ENCODE measurements at places on chromosomes 7 and 10. TPM values are rescaled to one million over a fixed set of nuclear protein-coding genes. Genes with fewer than 3 reads are reported as not detected.

Gene SFRP5
- not detected for total RNA-seq

Gene CEP55
- total RNA-seq: 32.4 TPM

Gene HACD1
- 64.0 TPM for total RNA-seq

Gene TMEM72
- not detected for total RNA-seq

Gene ZPBP
- total RNA-seq: not detected

Gene ADAM22
- not detected for total RNA-seq

Gene PLAC9
- total RNA-seq: 19.6 TPM

DNA sequence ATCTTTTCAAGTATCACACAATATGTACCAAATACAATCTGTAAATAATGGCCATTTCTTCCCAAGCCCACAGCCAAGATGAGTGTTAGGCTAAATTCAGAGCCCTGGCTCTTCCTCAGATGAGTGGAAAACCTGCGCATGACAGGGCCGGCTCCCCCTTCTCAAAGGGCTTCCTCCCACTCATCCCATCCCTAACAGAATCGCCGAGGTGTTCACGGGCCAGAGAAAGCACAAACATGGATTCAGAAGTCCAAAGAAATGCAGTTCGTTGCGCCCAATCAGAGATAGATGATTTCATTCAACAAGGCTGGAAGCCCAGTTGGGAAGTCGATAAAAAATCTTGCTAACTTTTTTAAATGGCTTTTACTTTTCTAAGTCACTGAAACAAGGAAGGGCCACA lies 121.8 kb downstream of the UBE2H start:
- H3K27ac ChIP-seq: peak overlapping the region; percentile 83
- DNase-seq: no peak
- H3K4me3 ChIP-seq: no peak overlapping the region
- peaks cover 16% of the 10 kb centered on the region for H3K36me3 ChIP-seq

GRCh38 chr7:28776463-28777157 lies 181.5 kb downstream of the TRIL start:
- peaks cover 20% of the 10 kb centered on the region for H3K4me1 ChIP-seq
- DNase-seq: no peak
- H3K27me3 ChIP-seq: no peaks in the 10 kb centered on the region
- no peak overlapping the region for H3K4me3 ChIP-seq

DNA sequence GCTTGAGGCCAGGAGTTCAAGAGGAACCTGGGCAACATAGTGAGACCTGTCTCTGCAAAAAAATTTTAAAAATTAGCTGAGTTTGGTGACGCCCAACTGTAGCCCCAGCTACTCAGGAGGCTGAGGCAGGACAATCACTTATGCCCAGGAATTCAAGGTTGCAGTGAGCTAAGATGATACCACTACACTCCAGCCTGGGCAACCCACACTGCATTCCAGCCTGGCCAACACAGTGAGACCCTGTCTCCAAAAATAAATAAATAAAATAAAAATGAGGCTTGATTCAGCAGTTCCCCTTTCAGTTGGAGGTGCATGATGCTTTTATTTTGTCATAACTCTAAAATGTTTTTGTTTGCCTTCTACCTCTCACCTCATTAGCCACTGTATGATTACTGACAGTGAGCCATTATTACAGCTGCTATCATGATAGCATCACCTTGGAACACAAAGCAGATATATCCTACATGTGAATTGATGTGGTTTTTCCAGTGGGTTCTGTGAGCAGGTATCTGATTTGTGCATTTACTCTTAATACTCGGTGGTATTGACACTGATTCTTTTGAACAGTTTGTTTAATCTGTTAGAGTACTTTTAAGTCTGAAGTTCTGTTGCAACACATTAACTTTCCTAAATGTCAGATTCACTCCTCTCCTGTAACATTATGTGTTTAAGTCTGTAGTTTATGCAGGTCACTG lies 49.1 kb downstream of the ARID5B start:
- no peak overlapping the region for H3K4me3 ChIP-seq
- no peaks in the 10 kb centered on the region for H3K36me3 ChIP-seq
- no peaks in the 10 kb centered on the region for H3K27me3 ChIP-seq
- no peaks in the 10 kb centered on the region for H3K4me1 ChIP-seq

- peaks cover 55% of the 10 kb centered on the region for H3K4me1 ChIP-seq
- H3K27me3 ChIP-seq: no peaks in the 10 kb centered on the region
- DNase-seq: peak; percentile 56
- no peaks in the 10 kb centered on the region for H3K36me3 ChIP-seq
- peak overlapping the region; percentile 73 for H3K27ac ChIP-seq
- peak overlapping the region; percentile 45 for H3K4me3 ChIP-seq
Measured at GRCh38 chr7:149685455-149685854, 87.9 kb downstream of the ZNF467 start.

- peaks cover 1% of the 10 kb centered on the region for H3K4me1 ChIP-seq
- no peak overlapping the region for H3K4me3 ChIP-seq
- H3K36me3 ChIP-seq: peaks cover 51% of the 10 kb centered on the region
- no peak overlapping the region for H3K27ac ChIP-seq
- DNase-seq: no peak
Measured at GRCh38 chr7:23191022-23191421, 9.2 kb downstream of the NUP42 start.

GRCh38 chr10:47309408-47310089 lies 9.6 kb downstream of the GDF10 start:
- H3K36me3 ChIP-seq: no peaks in the 10 kb centered on the region
- peaks cover 15% of the 10 kb centered on the region for H3K27me3 ChIP-seq

DNA sequence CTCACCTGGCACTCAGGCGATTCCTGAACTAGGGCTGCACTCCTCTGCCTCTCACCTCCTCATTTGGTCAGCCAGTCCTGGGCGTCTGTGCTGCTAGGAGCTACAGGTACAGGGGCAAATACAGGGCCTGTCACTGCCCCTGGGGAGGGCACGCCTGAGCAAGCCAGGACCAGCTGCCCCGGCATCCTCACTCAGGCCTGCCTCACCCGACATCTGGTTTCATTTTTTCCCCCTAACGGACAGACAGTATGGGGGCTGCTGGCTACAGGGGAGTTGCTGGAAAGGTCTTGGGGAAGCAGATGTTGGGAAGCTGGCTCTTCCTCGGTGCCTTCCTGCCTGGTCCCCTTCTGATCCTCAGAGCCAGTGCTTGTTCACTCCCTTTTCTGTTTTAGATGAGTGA lies 77.3 kb upstream of the PPIF start:
- no peaks in the 10 kb centered on the region for H3K36me3 ChIP-seq
- no peaks in the 10 kb centered on the region for H3K27me3 ChIP-seq
- peaks cover 64% of the 10 kb centered on the region for H3K4me1 ChIP-seq
- DNase-seq: no peak
- no peak overlapping the region for H3K4me3 ChIP-seq

GRCh38 chr10:130215151-130215930 lies 79.2 kb downstream of the GLRX3 start:
- no peak overlapping the region for H3K27ac ChIP-seq
- no peak overlapping the region for H3K4me3 ChIP-seq
- H3K4me1 ChIP-seq: no peaks in the 10 kb centered on the region
- H3K27me3 ChIP-seq: no peaks in the 10 kb centered on the region

GRCh38 chr7:71780282-71780681 lies 631.9 kb downstream of the CALN1 start:
- DNase-seq: no peak

DNA sequence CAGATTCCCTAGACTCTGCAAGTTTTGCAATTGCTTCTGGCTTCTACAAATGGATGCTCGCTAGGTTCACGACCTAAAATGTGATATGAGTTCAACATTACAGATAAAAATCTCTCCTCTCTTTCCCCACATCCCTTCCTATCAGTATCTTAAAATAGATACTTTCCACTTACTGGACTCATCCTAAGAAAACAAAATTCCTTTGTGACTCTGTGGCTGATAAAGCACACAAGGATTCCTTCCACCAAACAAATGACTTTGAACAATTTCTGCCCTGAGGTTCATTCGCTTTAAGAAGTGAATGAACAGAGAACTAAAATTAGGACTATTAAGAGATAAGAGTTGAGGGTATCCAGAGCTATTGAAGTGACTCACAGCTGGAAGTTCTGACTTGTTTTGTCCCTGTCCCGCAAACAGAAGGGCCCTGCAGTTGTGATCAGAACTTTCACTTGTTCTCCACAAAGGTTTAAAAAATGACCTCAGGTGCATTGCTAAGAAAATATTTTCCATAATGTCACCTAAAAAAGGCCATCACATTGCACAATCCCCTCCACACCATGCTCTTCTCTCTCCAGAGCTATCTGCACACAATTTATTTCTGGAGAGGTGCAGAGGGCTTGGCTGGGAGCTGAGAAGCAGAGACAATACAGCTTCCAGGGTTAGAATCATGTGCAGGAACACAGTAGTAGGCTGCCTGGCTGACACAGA lies 96.1 kb downstream of the PIP4K2A start:
- H3K27ac ChIP-seq: no peak overlapping the region
- H3K27me3 ChIP-seq: no peaks in the 10 kb centered on the region
- H3K4me1 ChIP-seq: peaks cover 53% of the 10 kb centered on the region
- DNase-seq: peak; percentile 44

GRCh38 chr7:132328047-132328620 lies 248.1 kb downstream of the PLXNA4 start:
- no peaks in the 10 kb centered on the region for H3K4me1 ChIP-seq
- DNase-seq: no peak
- no peak overlapping the region for H3K4me3 ChIP-seq
- no peaks in the 10 kb centered on the region for H3K36me3 ChIP-seq
- H3K27ac ChIP-seq: no peak overlapping the region

- no peaks in the 10 kb centered on the region for H3K27me3 ChIP-seq
- no peak overlapping the region for H3K4me3 ChIP-seq
Measured at GRCh38 chr10:62688971-62689700, 115.4 kb upstream of the ADO start.

All from GM23248 (cell line).